ENCODE measurements at places on chromosomes 7 and 10.

GRCh38 chr10:7443036-7443435, 32.2 kb upstream of the SFMBT2 start:
- DNase-seq, result no peak

DNA sequence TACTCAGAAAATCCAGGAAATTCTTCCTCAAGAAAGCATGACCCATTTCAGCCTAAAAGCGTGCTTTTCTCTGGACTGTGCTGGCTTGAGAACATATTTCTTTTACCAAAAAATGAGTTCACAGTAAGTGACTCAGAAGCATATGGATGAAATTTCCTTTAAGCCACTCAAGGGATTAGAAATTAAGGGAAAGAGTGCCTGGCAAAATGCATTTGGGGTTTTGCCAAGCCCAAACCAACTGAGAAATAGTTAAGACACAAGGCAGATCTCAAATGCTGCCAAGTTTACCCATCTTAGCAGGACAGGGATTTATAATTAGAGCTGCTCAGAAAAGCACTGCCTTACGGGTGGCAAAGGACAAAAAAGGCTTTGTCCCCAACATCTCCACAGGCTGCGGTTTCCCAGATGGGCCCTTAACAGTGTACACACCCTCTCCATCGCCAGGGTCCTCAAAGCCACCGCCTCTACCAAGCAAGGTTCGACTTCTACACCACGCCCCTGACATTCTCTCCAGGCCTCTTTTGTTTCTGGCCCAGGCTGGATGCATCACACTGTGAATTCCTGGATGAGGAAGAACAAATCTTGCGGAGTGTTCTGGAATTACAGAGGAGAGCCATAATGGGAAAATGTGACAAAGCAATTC, 30.1 kb upstream of the CDHR3 start:
- no peak for DNase-seq

DNA sequence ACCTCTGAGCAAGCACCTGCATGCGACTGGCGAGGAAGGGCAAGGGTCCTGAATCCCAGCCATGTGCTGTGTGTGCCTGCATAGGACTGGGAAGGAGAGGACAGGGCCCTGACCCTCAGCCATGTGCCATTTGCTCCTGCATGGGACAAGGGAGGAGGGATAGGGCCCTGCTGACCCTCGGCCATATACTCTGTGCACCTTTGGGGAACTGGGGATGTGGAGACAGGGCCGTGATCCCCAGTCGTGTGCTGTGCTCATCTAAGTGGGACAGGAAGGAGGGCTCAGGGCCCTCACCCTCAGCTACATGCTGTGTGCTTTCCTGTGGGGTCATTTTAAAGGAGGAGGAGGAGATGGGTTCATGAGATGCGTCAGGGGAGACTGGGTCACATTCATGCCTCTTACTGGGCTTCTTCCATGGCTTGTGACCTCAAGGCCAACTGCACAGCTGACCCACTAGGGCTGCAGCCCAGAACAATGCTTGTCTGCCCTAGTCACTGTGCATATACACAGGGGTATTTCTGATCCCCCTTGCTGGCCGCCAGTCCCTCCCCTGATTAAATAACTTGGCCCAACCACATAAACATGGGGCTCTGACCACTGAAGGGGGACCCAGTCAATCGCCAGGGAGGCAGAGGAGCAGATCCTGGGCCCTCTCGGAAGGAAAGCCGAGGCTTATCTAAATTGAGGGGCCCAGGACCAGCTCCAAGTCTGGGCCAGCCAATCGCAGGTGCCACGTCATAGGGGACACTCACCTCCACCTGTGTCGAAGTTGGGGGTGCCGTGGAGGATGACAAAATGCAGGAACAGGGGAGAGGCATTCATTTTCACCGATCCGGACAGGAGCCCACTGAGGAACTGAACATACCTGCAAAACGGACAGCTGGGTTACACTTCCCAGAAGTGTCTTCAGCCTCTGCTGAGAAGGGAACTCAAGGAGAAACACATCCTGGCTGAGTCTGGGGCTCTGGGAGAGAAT, 167.3 kb downstream of the TNS3 start:
- no peak for DNase-seq

DNA sequence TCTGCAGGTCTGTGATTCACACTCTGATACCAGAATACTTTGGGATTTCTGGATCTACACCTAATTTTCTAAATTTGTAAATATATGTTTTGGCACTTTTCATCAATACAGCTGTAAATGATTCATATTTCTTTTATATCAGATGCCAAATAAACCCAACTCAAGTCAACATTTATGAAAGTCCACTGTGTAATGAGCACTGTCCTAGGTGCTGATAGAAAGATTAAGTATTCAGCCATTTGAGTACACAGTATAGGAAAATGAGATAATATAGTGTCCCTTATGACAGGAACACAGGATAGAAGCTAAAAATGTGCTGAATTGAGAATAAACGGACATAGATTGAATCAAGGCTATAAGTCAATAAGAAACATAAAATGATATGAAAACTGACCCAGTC, 6.4 kb downstream of the ANXA7 start:
- DNase-seq, result no peak

- no peak for DNase-seq
These were observed 1019.4 kb downstream of the KCNMA1 start for GRCh38 chr10:76618171-76618570.

GRCh38 chr7:113813471-113813870, 105.3 kb downstream of the PPP1R3A start:
- no peak for DNase-seq

DNA sequence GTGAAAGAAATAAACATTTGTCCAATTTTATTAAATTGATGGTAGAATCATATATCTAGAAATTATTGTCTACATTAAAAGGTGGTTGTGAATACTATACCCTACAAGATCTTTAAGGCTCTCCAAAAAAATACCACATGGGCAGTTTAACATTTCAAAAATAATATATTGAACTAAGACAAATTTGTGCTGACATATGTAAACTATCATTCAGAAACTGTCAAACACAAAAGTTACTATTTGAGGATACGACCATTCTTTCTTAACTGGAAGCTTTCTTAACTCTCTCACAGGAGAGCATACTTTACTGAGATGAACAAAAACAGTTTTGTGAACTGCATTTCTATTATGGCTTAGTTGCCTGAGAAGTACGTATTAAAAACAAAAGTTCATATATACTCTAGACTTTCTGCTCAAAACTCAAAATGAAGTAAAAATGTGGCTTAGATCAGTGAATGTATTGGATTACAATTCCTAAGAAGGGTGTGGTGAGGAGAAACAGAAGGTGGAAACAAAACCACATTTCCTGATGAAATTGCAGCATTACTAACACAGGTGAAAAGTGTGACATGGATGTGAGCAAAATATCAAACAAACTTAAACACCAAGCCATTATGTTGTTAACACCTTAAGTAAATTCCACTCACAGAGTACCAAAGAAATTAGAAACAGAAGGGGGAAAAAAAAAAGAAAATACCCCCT, 138.5 kb downstream of the SEMA3A start:
- no peak for DNase-seq

DNA sequence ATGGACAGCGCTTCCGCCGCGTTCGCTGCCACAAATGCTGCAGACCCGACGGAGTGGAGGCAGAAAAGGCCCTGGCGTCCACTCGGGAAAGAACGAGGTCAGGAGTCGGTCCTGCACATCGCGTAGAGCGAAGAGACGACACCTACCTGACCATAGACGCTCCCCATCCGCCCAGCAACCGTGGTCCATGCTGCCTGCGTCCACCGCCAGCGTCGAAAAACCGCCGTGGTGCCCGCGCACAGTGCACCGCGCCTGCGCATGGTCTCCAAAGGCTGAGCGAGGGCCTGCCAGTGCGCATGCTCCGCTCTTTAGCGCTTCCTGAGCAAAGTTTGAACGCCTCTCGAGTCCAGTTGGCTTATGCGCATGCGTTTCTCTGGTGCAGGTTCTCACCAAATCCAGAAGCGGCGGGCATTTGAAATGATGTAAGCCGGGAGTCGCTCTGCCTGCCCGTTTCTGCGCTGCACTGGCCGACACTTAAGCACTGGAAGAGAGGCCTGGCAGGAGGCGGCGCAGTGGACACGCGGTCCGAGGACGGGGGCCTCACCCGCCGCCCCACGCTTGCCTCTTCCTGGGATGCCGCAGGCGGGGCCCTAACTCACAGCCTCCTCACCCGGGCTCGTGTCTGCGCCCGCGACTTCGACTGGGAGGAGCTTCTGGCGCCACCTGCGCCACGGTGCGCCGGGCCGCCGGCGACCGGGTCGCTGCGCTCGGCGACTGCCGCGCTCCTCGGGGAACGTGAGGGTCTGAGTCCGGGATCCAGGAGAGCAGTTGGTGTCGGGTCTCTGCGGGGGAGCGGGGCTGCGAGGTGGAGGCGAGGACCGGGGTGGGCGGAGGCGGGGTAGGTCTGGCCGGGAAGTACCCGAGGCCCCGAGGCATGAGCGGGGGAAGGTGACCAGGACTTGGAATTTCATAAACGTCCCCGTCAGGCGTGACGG, at the start of gene FAM24B:
Gene FAM24B (minus strand): TSS at position 243 of the 935 bp plus-strand sequence. CDS start 29,066 bp downstream, outside the sequence.
- DNase-seq, result peak; percentile 97

GRCh38 chr10:71604324-71605018, 115.1 kb downstream of the C10orf105 start:
- DNase-seq, result no peak

DNA sequence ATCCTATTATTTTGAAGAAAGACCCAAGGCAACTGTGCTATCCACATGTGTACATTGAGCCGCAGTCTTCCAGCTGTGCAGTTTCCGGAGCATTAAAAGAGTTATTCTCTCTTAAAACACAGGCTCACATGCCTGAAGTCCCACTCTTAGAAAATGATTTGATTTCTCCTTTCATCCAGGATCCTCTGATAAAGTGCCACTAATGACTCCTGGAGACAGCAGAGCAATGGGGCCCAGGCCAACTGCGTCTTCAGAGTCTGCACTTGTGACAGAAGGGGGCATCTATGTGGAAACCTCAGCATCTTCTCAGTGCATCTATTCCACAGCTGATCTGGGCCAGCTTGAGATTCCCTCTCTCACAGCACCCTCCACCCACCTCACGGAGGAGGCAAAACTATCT, 482.1 kb upstream of the AKR1E2 start:
- DNase-seq, result no peak

GRCh38 chr7:55060636-55061022, 41.8 kb downstream of the EGFR start:
- no peak for DNase-seq

GRCh38 chr10:129105266-129105665, 361.8 kb upstream of the MGMT start:
- DNase-seq, result no peak

DNA sequence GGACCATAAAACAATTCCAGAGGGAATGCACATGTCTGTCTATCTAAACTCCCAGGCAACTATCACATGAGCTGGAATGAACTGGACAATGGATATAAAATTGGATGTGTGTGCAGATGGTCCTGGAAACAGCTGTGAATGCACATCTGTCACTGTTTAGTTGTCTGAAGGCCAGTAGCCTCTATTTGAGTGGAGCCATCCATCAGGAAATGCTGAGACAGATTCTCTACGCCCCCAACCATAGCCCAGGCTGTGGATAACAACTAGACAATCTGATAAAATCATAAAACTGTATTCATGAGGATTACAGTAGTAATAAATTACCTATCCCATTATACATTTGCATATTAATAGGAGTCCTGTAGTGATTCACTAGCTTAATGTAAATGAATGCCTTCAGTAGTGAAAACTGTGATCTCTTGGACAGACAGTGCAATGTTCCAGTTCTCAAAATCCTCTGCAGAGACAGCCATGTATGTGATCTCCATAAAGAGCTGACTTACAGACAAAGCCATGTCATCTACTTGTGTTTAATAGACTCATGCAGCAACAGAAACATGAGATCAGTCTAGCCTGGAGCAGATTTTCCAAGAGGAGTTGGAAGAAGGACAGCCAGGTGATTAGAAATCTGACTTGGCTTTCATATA, 907.6 kb downstream of the KCNMA1 start:
- DNase-seq, result no peak

GRCh38 chr10:48943096-48943495, 3.5 kb upstream of the LRRC18 start:
- DNase-seq, result no peak

DNA sequence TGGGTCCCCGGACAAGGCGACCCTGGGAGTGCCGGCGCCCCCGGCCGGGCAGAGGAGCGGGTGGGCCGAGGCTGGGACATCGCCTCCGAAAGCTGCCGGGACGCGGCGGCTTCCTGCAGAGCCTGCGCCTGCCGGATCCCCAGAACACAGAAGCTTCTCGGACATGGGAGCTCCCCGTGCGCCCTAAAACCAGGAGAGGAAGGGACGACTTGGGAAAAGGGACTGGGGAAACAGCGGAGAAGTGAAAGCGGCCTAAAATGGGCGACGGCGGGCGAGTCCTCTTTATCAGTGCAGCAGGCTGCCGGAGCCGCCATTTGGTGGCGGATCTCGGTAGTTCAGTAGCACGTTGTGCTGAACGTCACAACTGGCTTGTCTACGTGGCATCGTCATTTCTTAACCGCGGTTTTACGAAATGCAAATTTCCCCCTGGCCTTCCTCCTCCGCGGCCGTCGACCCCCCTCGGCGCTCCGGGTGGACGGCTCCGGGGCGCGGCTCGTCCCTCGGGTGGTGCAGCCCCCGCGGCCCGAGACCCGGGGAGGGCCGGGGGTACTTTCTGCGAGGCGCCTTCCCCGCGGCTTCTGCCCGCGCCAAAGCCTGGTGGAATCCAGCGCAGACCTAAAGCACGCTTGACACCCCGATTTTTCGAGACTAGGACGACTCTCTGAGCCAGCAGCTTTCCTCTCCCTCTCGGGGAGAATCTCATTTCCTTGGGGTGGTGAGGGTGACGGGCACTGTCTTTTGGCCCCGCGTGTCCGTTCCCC, 9.9 kb upstream of the SPAG6 start:
- no peak for DNase-seq

Measured in NCI-H526 (cell line).